ENCODE measurements at places on chromosomes 7 and 10.

DNA sequence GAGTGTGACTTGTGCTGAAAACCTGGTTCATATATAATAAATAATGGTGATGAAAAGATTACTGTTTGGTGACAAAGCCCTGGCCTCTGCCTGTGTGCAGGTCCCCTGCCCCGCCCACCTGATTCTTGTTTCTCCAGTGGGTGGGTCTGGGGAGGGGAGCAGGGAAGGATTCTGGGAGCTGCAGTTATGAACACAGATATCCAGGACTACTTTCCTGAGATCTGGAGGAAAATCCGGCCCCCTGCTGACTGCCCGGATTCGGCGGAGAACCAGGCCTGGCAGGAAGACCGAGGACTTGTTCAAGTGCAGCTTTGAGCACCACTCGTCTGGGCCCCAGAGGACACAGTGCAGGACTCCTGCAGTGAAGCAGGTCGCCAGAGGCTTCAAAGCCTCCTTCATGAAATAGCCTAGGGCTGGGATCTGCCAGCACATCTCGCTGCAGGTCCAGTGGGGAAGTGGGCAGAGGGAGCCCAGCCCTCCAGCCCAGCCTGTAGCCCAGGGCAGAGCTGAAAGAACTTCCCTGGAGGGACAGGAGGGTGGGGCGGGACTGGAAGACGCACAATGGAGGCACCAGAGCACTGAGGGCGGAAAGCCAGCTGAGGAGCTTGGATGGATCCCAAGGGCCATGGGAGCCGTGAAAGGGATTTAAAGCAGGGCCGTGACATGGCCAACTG lies 7.0 kb downstream of the ATP6V0E2 start:
- peak; percentile 78 for DNase-seq

GRCh38 chr7:135748770-135749169 lies at the start of gene FAM180A:
Gene FAM180A, minus strand, starts transcription at chr7:135748813. Its CDS starts 233 bp downstream, at chr7:135748580.
- DNase-seq: no peak

DNA sequence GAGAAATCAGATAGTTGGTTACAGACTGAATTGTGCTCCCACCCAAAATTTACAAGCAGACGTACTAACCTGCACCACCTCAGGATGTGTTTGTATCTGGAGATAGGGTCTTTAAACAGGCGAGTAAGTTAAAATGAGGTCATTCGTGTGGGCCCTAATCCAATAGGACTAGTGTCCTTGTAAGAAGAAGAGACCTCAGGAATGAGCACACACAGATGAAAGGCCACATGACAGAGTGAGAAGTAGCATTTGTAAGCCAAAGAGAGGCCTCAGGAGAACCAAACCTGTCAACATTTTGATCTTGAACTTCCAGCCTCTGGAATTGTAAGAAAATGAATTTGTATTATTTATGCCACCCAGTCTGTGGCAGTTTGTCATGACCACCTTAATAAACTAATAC lies 149.5 kb upstream of the VWC2 start:
- DNase-seq: no peak

DNA sequence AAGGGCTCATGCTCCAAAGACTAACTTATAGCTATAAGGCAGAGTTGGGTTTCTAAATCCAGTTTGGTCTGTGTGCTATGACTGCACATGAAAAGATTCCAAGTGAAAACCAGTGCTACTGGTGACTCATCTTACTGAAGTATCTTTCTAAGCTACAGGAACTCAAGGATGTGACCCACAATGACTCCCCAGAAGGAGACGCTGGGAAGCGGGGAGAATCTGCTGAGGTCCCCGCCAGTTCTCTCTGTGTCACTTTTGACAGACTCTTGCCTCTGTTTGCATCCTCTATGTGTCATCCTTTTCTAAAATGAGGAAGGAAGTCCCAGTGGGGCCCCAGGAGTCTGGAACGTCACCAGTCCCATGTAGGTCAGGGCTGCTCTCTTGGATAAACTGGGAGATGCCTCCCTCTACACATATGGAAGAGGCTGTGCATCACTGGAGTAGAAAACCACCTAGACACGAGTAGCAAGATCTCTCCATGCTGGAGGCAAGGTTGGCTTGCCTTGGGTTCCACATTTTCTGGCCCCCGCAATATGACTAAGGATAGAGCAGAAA lies 28.8 kb upstream of the GPR26 start:
- no peak for DNase-seq

DNA sequence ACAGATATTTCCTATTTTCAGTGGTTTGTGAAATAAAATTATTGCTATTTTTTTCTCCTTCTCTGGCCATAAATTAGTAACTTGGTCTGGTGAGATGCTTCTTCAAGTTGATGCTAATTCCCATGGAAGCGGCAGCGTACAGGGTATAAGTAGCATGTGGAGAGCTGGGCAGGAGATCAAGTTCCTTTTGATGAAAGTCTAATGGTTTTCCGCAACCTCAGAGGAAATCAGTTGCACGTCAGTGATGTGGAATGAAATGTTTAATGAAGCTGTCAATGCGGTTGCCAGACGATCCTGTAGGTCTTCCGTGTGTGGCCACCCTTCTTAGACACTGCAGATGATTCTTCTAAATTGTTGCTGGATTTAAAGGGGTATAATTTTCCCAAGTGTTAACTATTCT lies 236.4 kb upstream of the GRM3 start:
- DNase-seq: no peak

DNA sequence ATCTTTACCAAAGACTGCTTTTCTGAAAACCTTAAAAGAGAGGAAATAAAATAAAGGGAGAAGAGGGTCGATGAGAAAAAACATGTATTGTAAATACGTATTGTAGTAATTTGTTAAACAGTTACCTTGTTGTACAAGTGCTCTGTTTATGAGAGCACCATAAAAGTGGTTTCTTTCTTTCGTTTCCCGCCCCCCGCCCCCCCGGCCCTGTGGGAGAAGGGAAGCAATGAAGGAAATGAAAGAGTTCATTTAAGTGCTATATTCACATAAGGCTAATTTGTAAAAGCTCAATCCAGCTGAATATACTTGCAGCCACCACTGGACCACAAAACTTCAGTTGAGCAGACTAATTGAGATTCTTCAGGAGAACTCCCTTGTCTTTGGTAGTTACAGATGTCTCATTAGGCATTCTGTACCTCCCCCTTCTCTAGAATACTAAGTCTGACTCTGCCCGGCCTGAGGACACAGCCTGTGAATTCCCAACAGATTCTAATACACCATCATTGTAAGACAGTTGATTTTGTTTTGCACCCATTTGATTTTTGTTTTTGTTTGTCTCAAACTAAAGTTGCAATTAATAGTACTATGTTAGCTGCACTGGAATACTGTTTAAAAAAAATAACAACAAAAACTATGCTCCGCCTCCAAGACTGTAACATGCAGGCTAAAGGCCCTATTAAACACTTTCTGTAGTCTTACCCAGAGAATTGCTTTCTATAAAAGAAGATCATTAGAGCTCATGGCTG lies 124.9 kb downstream of the ARHGAP12 start:
- no peak for DNase-seq

GRCh38 chr10:131082991-131083481 lies 228.5 kb downstream of the TCERG1L start:
- DNase-seq: no peak

DNA sequence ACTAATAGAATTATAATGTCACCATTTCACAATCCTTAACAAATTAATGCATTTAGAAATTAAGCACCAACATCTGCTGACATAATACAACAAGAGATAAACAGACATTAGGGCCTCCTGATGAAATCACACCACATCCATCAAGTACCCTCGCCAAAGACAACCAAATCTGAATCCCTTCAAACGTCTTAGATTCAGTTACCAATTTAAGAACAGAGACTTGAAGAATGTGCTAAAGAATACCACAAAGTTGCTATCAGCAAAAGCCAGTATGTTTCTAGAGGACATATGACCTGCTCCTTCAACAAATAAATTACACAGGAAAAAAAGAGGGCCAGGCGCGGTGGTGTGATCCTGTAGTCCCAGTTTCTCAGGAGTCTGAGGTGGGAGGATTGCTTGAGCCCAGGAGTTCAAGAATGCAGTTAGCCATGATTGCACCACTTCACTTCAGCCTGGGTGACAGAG lies 144.5 kb downstream of the REEP3 start:
- DNase-seq: no peak

DNA sequence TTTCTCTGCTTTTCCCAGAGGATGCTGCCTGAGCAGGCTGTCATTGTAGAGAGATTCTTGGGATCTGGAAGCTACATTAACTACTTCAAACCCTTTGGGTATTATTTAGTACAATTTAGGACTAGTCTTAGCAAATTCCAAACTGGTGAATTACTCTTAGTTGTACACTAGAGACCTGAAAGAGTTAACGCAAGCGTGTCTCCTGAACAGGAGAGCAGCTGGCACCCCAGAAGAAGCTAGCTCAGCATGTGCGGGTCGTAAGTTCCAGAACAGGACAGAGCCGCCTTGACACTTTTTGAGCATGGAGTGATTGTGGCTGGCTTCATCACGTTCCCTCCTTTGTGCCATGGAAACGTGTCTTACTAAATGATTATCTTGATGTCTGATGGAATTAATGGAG lies 495.7 kb upstream of the TPK1 start:
- no peak for DNase-seq

DNA sequence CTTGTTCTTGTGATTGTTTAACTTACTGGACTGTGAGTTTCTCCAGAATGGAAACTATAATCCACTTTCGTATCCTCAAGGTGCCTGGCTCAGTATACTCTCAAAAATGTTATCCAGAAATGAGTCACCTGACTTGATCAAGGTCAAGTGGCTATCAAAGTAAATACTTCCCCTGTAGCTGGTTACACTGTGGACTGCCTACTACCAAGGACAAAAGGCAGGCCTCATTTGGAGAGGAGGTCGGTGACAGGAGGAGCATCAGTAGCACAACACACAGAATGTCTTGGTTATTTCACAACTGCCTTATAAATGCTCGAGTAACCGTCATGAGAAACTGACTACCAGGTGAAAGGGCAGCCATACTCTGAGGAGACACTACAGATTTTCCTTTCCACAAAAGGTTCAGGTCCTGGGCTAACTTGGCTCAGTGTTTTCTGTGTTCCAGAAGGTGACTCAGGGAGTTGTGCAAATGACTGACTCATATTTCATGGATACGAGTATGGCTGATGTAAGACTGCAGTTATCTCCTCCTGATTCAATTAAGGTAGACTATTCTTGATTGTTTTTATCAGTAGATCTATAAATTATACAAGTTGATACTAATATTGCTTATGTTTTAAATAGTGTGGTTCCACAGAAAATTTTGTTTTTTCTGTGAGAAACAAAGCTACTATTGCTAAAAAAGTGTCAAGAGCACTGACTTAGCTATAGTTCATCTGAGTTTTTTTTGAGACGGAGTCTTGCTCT lies 4.2 kb upstream of the CCNY start:
- DNase-seq: no peak

DNA sequence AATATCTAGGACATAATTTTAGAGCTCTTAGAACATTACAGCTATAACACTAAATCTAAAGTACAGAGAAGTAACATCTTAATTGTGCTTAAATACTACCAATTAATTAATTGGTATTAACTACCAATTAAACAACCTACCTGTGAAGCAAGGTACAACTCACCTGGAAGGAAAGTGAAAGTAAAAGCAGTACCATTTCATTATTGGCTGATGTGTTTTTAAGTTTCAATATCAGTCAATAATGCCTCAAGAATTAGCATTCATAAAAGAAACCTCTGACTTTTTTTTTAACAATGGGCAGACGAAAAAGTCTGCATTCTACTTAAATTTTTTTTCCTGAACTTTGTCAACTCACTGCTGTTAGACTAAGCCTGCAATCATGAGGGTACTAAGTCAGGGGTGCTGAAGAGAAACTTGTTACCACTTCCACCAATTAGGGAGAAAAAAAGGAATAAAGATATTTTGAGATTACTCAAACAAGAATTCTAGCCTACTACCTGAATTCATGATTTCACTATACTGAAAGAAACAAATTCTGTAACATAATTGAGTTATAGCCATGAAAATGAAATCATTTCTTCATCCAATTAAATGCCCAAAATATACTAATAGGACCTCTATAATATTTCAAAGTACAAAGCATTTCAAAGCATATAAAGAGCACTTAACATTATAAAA lies 19.9 kb downstream of the UPF2 start:
- no peak for DNase-seq

DNA sequence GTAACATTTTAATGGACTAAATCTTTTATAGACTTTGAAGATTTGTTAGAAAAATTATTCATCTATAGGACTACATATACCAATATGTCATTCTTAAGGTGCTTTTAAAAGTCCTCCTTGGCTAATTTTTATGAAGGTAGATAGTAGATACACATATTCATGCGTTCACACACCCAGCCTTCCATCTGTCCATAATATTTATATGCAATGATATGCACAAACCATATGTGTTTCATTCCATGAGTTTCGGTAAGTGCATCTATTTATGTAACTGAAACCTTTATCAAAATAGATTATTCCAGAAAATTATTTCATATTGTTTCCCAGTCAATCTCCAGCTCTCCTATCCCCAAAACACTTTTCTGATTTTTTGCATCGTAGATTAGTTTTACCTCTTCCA lies 101.7 kb downstream of the ANLN start:
- DNase-seq: no peak

- DNase-seq: peak; percentile 33
Observed at GRCh38 chr7:43758029-43758821, at the start of gene BLVRA. Gene BLVRA, plus strand, starts transcription at chr7:43758680. Its CDS starts 12,479 bp downstream, at chr7:43771159.

DNA sequence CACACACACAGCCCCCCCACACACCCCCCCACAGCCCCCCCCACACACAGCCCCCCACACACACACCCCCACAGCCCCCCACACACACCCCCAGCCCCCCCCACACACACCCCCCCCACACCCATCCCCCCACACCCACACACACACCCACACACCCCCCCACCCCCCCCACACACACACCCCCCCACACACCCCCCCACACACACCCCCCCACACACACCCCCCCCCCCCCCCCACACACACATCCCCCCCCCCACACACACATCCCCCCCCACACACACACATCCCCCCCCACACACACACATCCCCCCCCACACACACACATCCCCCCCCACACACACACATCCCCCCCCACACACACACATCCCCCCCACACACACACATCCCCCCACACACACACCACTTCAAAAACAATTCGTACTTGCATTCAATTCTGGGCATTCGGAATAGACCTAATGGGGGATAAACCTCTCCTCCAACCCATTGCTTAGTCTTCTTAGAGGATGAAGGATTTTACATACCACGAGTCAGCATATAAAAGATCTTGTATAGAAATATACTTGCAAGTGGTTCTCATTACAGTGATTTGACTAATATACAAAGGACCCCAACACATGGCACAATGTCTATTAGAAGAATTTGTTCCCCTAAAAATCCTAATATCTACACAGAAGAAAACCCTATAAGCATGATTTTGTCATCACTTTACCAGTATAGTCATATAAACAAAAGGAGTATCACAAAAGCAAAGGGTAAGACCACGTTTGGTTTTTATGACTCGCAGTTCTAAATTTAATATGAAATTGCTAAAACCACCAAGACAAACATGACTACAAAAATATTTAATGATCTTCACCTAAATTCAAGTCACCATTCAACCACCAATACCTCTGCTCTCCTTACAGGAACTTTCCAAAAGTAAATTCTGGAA lies 80.9 kb downstream of the DIP2C start:
- no peak for DNase-seq

GRCh38 chr10:85446827-85447226 lies 919.8 kb downstream of the GRID1 start:
- no peak for DNase-seq

GRCh38 chr7:84682543-84682942 lies 488.0 kb upstream of the SEMA3A start:
- no peak for DNase-seq
